ENCODE measurements at places on chromosomes 3 and 15.

GRCh38 chr3:167394003-167394402 lies 13.9 kb upstream of the ZBBX start:
- DNase-seq: no peak

DNA sequence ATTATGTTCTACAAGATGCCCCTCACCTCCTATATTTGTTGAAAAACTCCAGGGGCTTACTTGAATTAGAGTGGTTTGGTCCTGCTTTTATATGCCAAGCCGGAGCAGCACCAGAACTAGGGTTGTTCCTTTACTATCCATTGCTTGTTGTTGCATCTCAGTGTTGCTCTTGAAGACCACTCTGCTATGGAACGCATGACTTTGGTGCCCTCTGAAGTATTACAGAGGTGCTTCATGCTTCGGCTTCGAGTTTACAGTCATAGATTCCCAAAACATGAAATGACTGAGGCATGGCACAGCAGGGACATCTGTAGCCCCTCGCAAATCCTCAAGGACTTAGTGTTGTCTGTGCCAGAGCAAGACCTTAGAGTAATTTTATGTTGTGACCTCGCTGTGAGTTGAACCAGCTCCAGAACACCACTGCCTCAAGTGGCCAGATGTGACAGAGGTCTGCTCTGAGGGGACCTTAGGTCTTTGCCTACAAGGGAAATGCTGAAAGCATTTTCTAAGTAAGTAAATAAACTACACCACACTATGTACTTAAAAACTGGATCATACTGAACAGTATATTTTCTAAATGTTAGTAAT lies 67.2 kb upstream of the SIAH2 start:
- DNase-seq: no peak

GRCh38 chr15:90449206-90449735 lies 61.2 kb downstream of the IQGAP1 start:
- DNase-seq: peak; percentile 21

- DNase-seq: no peak
Measured at GRCh38 chr3:193730976-193731375, 138.0 kb downstream of the OPA1 start.

DNA sequence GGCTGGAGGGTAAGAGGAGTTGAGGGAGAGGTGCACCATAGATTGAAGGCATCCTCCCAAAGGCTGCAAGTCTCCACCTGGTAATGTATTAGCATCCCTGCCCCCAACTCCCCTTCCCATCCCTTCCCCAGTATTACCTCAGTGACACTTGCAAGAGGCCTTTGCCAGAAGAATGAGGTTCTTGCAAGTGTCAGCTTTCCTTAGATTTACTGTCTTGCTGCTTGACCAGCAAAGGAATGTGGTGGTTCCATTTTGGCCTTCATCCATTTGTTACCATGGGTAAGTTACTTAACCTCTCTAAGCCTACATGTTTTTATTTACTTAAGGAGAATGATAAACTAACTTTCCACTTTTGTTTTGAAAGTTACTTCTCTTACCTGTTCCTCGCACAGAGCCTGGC lies 108.9 kb downstream of the LRTM1 start:
- DNase-seq: no peak

Data from foreskin fibroblast (primary cell).